ENCODE measurements at places on chromosomes 11 and 22.

GRCh38 chr11:26137651-26138050 lies 194.3 kb upstream of the ANO3 start:
- peak; percentile 41 for DNase-seq

DNA sequence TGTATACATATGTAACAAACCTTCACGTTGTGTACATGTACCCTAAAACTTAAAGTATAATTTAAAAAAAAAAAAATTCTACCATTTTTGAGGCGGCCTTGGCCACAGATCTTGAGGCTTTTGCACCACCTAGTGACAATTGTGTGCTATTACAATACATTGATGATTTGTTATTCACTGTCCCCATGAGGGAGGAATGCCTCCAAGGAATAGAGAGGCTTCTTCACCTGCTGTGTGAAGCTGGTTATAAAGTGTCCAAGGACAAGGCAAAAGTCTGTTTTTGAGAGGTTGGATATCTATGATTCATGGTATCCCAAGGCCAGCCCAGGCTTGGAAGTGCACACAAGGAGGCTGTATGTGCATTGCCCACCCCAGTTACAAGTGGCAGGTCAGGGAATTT lies 30.7 kb downstream of the SLC22A25 start:
- DNase-seq, result peak; percentile 39

DNA sequence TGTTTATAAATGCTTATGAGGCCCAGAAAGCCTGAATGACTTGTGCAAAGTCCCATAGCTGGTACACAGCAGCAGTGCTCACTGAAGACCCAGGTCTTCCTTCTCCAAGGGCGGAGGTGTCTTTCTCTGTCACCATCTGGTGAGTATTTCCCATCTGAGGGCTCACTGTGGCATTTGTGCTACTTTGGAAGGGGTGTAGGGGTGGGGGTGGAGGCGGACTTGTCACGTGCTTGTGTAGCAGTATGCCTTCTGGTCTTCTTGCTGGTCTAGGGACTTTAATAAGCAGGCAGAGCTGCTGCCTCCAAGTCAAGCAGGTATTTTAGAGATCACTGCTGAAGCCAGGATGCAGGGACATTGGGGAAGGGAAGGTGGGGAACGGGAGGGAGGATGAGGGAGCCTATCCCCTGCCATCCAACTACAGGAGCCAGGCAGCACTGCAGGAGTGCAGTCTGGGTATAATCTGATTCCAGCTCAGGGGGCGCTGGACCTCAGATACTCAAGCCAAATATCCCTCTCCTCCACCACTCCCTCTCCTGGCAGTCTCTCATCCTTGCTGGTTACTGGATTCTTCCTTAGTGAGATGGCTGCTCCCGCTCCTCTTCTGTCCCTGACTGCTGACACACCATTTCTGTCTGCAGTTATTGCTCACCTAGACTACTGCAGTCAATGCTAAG lies 3.4 kb downstream of the ABCC8 start:
- DNase-seq, result no peak

DNA sequence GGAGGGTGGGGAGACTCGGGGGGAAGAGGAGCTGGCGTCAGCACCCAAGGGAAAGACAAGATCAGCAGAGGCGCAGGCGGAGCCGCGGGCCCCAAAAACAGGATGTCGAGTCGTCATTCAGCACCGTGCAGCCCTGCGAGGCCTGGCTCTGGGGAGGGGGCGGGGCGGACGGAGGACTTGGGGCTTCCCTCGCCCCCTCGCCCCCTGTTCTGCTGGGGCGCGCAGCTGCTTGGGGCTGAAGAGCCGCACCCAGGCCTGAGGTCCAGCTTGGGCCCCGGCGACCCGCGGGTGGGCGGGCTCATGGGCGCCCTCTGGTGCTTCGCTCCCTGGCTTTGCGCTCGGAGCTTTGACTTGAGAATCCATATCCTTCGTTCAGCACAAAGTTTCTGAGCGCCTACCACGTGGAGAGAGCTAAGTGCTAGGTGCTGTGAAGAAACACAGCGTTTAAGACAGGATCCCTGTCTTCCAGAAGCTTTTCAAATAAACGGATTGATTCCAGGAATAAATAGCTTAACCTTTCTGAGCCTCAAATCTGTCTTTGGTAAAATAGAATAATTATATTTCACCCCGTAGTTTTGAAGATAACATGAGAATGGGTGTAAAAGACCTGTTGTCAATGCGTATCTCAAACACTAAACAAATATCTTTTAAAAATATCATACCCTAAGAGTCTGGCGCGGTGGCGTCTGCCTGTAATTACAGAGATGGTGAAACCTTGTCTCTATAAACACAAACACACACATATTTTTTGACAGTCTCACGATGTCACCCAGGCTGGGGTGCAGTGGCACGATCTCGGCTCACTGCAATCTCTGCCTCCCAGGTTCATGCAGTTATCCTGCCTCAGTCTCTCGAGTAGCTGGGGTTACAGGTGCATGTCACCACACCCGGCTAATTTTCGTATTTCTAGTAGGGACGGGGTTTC lies 929 bp upstream of the RHOG start:
- peak; percentile 95 for DNase-seq

- no peak for DNase-seq
Observed at GRCh38 chr11:12216041-12216451, 105.7 kb downstream of the MICAL2 start.

DNA sequence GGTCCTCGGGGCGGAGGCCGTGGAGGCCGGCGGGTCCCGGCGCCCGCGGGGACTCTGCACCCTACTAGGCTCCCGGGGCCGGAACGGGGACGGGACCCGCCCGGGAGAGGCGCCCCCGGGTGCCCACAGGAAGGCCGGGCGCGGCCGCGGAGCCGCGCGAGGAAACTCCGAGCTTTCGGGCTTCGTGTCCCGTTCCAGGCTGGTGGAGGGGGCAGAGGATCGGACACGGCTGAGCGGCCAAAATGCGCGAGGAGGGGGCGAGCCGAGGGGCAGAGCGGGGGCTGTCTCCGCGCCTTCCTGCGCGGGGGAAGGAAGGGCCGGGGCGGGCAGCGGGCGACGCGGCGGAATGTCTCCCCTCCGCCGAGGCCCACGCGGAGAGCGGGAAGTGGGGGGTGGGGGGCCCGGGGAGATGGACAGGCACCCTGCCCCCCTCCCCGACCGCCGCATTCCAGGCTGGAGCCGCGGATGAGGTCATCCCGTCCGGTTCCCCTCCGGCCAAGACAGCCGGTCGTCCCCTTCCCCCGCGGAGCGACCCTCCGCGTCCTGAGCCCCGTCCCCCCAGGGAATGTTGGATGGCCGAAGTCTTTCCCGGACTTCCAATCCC lies 430 bp downstream of the CDC42EP1 start:
- peak; percentile 71 for DNase-seq

DNA sequence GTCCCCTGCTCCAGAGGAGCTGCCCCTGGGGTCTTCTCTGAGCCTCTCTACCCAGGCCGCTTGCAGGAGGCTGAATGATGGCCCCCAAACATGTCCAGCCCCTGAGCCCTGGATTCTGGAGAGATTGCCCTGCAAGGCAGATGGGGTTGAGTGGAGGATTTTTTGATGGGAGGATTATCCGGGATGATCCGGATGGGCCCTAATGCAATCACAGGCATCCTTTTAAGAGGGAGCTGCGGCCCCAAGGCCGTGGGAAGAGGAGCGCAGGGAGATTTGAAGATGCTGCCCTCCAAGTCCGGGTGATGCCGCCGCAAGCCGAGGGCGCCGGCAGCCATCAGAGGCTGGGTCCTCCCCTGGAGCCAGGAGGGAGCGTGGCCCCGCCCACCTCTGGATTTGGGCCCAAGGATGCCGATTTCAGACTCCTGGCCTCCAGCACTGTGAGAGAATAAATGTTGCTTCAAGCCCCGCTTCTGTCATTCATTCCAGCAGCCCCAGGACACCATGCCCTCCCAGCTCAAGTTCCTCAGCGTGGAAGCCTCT lies 66.0 kb downstream of the WNT7B start:
- no peak for DNase-seq

Measured in adipocyte (in vitro differentiated cells).